ENCODE measurements at places on chromosomes 5 and 9.

DNA sequence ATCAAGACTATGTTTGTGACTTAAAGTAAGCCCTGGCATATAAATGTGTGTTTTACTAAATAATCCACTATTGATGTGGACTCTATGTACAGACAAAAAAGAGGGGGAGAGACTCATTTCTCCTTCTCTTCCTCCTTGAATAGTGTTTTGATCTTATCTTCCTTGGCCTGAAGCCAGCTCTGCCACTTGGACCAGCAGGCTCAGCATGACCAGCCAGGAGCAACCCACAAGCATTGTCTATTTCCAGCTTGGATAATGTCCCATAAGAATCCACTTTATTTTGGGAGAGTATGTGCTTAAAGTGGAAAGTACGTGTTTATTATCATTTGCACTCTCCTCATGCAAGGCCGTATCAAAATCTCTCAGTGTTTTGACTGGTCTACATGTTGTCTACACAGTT, 23.8 kb upstream of the SLC46A2 start:
- no peak for DNase-seq

- DNase-seq = no peak
Measured at GRCh38 chr5:170115925-170116324, 10.2 kb downstream of the FOXI1 start.

- DNase-seq = no peak
Measured at GRCh38 chr9:2545881-2546490, 75.6 kb upstream of the VLDLR start.

DNA sequence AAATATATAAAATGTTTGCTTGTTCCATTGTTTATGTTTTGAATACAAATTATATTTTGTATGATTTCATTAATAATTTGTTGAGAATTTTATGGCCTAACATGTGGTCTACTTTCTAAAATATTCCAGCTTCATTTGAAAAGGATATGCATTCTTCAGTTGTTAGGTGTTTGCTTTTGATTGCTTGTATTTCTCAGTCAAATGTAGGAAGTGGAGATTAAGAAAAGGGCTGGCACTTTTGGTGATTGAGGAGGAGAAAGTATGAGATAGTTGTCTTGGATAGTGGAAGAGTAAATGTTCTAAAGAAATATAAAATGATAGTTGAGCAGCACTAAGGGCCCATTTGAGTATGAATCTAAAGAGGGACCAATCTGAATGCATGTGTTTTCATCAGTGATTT, 23.1 kb downstream of the JAK2 start:
- no peak for DNase-seq
